ENCODE measurements at places on chromosomes 5 and 9.
A peak's percentile ranks its signal among the peaks of the same experiment; 100 is the strongest.

DNA sequence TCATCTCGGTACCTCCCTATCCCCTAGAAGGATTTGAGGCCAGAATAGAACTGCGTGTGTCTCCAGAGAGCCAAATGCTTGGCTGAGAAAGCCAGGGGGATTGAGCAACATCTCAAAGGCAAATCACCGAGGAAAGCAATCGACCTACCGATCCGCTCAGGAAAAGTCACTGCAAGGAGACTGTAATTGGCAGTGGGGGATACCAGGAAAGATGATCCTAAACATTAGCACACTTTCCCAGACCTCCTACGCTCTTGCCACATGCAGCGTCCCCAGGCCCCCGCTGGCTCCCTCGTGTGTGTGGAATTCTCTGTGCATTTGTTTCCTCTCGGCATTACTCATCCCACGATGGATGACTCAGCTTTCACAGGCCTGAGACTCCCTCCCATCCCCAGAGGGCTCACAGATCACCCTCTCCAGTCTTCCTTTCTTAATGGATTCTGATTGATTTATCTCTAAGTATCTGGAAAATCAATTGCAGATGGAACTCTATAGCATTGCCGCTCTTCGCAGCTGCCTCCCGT is 82.2 kb upstream of the ICE1 start:
- peak; percentile 56 for DNase-seq

- no peak for DNase-seq
Measured at GRCh38 chr9:71861618-71862017, 49.4 kb downstream of the ABHD17B start.

GRCh38 chr9:114588210-114588609 is 641 bp downstream of the ATP6V1G1 start:
- DNase-seq: peak; percentile 22

DNA sequence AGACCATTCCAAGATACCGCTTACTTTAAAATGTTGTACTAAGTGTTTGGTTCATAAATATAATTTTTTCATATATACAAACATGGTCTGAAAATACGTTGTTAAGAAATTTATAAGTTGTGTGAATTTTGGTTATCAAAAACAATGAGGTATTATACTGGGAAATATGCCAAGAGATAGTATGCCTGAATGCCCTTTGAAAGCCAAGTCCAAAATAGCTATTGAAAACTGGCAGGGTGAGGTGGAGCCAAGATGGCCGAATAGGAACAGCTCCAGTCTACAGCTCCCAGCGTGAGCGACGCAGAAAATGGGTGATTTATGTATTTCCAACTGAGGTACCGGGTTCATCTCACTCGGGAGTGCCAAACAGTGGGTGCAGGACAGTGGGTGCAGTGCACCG is 533.5 kb downstream of the ZNF608 start:
- DNase-seq: no peak

DNA sequence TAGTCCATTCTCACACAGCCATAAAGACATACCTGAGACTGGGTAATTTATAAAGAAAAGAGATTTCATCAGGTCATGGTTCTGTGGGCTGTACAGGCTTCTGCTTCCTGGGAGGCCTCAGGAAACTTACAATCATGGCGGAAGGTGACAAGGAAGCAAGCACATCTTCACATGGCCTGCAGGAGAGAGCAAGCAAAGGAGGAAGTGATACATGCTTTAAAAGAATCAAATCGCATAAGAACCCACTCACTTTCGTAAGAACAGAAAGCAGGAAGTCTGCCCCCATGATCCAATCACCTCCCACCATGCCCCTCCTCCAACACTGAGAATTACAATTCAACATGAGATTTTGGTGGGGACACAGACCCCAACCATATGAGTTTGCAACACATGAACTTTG is 5.1 kb upstream of the FBXO38 start:
- no peak for DNase-seq

DNA sequence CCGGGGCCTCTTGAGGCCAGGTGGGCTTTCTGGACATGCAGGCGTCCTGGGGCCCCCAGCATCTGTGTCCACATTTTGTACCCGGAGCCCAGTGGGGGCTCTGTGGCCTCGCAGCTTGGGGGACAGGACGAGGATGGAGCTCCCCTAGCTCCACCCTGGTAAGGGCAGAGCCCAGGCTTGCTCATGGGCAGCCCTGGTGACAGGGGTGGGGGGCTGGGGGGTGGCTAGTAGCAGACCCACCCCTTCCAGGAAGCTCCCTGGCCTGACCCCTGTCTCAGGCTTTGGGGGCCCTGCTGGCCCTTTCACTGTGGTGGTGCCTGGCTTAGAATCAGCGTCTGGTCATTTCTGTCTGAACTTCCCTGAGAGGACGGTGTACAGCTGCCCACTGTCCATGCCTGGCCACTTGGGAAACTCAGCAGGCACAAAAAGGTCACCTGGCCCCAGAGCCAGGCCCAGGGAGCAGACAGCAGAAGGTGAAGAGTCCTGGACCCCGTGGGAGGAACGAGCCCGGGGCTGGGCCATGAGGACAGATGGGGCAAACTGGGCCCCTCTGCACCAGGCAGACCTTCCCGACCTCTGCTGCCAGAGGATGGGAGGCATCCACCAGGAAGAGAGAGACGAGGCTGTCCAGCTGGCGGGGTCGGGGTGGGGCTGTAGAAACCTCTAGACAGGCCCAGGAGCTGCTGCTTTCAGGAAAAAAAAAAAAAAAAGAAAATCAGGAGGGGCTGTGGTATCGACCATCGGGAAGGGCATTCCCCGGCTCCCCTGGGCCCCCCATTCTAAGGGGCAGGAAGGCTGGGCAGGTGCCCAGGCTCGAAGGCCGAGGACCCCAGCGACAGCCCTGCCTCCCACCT is 52.8 kb downstream of the EXD3 start:
- no peak for DNase-seq

DNA sequence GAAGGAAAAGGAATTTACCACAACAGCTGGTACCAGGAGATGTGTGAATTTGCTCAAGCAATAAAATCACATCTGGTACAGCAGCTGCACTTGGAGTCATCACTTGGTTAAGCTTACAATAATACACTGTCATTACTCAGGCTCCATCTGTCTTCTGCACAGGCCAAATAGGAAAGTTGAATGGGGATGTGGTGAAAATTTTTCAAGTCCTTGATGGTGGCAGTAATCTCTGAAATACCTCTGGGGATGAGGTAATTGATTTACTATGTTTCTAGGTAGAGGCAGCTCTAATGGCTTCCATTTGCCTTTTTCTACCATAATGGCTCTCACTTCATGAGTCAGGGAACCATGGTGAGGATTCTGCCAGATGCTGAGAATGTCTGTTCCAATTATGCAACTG is 206.8 kb upstream of the ATP10B start:
- DNase-seq: no peak

- no peak for DNase-seq
Measured at GRCh38 chr9:89779405-89780203, 174.8 kb downstream of the GADD45G start.

GRCh38 chr5:1253456-1254105 is 28.4 kb downstream of the SLC6A18 start:
- DNase-seq: no peak

GRCh38 chr9:134461426-134461982 is 135.2 kb downstream of the RXRA start:
- no peak for DNase-seq

GRCh38 chr5:152456815-152457443 is 51.9 kb upstream of the NMUR2 start:
- no peak for DNase-seq

- no peak for DNase-seq
Measured at GRCh38 chr5:128271859-128272464, 188.4 kb downstream of the SLC12A2 start.

- DNase-seq: peak; percentile 14
Measured at GRCh38 chr5:155274484-155274883, 260.9 kb downstream of the KIF4B start.

- DNase-seq: no peak
Measured at GRCh38 chr9:73168298-73168934, 16.8 kb downstream of the ANXA1 start.

GRCh38 chr5:142551338-142552067 is 134.4 kb downstream of the FGF1 start:
- peak; percentile 73 for DNase-seq

DNA sequence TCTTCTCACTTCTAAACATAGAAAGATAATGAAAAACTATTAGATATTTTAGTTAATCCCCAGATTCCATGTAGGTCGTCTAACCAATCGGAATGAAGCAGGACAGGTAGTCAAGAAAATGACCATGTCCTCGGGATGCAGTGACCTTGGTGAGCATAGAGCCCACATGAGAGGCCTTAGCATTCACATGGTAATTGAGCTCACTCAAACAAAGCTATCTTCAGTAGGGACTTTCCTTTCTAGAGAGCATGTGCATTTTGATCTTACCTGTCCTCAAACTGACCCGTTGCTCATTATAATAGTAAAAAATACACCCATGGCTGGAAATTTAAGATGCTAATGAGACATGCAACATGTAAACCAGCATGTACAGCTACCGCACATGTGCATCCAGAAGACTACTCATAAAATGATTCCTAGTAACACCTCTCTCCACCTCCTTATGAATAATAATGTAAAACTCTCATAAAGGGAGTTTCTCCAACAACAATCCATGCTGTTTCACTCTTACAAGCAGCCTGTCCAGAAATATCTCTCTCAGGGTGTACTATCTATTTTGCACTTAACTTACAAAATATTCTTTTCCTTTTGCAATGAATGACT is 274.0 kb upstream of the CDH9 start:
- DNase-seq: no peak

- DNase-seq: no peak
Measured at GRCh38 chr9:37198831-37199230, 78.5 kb downstream of the ZCCHC7 start.

DNA sequence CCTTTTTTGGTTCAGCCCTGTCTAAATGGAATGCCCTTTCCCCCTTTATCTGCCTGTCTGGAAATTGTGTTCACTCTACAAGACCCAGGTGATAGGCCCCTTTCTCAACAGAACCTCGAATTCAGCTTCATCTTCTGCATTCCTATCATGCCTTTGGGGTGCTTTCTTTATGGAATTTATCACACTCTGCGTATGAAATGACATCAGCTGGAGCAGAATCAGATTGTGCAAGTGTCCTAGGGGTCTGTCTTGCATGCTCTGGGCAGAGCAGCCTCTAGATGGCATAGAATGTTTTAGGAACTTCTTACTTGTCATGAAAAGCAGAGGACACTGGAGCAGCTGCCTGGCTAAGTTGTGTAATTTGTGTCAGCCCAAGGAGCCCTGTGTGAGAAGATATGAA is 84.9 kb downstream of the ISL1 start:
- DNase-seq: peak; percentile 31

DNA sequence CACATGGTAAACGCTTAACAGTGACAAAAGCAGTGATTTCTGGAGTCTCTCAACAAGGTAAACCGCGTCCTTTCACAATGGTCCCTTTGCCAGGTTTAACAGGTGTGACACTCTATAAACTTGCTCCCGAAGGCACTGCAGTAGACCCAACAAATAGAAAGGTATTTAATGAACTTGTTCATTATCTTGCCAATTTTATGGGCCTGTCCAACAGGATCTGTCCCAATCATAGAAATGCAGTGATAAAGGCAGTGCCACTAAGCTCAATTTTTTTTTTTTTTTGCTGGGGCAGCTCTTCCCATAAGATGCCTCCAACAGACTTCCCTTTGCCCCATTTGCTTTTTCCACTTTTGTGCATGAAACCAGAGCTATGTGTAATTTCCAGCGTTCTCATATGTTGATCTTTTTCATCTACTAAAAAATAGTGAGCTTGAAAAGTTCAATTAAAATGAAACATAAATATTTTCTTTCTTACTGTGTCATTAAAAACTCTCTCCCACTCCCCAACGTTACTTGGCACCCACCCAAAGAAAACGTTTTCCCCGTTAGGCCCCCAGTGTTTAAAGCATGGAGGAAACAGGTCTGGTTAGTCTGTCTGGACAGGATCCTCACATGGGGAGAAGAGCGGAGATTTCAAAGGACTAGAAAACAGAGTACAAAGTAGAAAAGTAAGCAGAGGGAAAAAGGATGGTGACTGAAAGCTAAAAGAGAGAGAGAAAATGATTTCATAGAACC is 80.9 kb upstream of the SPATA31D4 start:
- no peak for DNase-seq

DNA sequence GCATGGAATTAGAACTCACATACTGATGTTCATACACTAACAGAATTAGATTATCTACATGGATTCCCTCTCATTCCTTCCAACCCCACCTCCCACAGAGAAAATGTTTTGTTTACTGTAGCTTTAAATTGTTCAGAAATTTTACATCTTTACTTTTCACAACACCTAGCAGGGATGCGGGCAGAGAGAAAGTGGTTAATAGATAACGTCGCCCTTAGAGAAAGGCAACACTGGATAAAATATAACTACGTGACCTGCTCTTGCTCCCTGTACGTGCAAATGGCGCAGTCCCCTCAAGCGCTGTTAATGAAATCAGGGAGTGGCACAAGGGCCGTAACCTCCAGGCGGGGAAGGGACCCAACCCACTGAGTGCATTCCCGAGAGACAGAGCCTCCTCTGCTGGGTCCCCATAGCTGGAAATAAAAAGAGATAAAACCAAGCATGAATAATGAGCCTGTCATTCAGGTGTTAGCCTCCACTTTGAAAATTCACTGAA is 125.3 kb upstream of the DAPK1 start:
- DNase-seq: peak; percentile 30

DNA sequence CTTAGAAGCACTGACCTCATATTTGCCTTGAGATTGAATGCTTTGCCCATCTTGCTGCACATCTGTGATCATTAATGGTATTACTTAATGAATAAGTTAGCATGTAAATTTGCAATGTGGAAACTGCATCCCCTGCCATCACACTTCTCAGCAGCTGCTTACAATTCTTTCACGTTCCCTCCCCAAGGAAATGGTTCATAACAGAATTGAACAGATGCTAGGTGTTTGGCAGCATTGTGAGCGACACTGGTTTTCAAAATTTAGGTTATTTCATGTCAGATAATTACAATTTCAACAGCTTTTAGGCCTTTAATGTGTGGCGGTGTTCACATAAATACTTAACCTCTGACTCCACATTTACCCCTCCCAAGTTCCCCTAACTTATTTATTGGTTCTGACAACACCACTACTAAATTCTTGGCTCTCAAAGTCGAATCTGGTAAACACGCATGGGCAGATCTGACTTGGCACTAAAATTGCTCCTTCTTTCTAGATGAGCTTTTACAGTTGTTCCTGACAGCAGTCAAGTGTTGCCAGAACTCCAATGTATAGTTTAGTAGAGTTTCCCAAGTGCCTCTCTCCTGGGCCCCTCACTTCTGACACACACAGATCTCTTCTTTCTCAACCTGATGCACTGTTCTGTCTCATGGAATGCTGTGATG is 46.8 kb downstream of the SLC1A3 start:
- peak; percentile 94 for DNase-seq

DNA sequence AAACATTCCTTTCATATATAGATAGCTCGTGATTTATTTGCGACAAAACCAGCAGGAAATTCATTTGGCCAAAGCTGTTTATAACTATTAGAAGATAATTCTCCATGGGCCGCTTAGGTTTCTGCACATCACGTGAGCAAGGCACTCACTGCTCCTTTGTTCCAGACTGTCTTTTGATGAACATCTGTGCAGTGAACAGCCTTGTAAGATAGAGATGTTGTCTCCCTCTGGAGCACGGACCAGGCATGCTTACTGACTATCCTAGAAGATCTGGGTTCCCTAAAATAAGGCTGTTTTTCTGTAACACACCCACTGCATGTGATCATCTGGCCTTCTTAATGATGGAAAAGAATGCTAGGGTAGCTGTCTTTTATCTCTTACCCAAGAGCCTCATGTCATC is 30.9 kb downstream of the YIPF5 start:
- peak; percentile 16 for DNase-seq

Measured in lung (tissue), 17 donors.